Body of pancreas (tissue), 4 donors: ENCODE measurements at places on chromosomes 5 and 9. TPM values are rescaled to one million over a fixed set of nuclear protein-coding genes. Genes with fewer than 3 reads are reported as not detected.

- H3K27ac ChIP-seq: no peak overlapping the region
- H3K27me3 ChIP-seq: no peaks in the 10 kb centered on the region
- no peaks in the 10 kb centered on the region for H3K36me3 ChIP-seq
- no peaks in the 10 kb centered on the region for H3K4me1 ChIP-seq
Observed at GRCh38 chr9:112135706-112136105, 39.4 kb downstream of the SUSD1 start.

DNA sequence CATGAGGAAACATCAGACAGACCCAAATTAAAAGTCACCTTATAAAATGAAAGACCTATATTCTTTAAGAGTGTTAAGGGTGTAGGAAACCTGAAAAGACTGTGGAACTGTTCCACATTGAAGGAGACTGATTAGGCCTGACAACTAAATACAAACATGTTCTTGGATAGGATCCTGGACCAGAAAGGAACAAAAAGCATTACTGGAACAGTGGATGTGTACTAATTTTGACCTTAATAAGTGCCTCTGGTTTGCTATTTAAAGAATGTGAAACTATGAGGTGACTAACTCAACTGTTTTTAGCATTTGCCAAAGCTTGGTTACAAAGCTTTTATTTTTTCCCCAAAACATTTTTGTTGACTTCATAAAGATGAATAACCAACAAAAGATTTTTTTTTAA lies 340.6 kb downstream of the CAAP1 start:
- H3K27ac ChIP-seq: no peak overlapping the region
- H3K4me1 ChIP-seq: no peaks in the 10 kb centered on the region
- no peak for DNase-seq
- no peaks in the 10 kb centered on the region for H3K27me3 ChIP-seq

- H3K27me3 ChIP-seq: no peaks in the 10 kb centered on the region
Observed at GRCh38 chr5:126348855-126349635, 74.2 kb upstream of the GRAMD2B start.

DNA sequence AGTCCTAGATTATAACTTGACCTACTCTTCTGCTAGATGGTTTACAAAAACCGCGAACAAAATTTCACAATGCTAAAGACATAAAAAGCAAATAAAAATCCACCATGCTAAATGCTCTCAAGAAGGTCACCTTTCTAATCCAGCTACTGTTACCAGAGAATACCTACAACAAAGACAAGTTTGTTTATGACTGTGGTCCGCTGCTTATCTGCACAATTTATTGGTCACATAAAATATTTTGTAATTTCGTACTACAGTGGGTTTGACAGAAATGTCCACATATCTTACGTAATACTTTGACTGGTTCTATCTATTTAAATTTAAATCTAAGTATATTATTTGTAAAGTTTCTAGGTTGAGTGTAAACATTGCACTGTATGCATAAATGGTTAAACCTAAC lies 257.6 kb upstream of the ZNF608 start:
- no peak overlapping the region for H3K4me3 ChIP-seq
- H3K27ac ChIP-seq: no peak overlapping the region
- H3K4me1 ChIP-seq: no peaks in the 10 kb centered on the region
- no peak for DNase-seq
- no peaks in the 10 kb centered on the region for H3K36me3 ChIP-seq
- no peaks in the 10 kb centered on the region for H3K27me3 ChIP-seq

DNA sequence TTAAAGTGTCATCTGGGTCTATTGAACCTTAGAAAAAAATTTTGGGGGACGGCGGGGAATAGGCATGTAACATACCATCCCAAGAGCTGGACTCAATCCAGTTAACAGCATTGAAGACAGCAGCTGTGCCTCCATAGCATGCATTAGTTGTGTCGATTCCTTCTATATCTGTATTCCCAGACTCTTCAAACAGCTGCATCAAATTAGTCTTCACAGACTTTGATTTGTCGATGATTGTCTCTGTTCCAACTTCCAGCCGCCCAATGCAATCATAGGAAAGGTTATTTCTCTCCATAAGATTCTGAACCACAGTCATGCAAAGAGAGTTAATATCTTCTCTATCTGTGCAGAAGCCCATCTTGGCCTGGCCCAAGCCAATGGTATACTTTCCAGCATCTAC lies 14.8 kb downstream of the HMGCS1 start:
- H3K27ac ChIP-seq: no peak overlapping the region
- H3K36me3 ChIP-seq: peaks cover 28% of the 10 kb centered on the region
- peaks cover 10% of the 10 kb centered on the region for H3K4me1 ChIP-seq
- no peak for DNase-seq
- H3K27me3 ChIP-seq: no peaks in the 10 kb centered on the region

DNA sequence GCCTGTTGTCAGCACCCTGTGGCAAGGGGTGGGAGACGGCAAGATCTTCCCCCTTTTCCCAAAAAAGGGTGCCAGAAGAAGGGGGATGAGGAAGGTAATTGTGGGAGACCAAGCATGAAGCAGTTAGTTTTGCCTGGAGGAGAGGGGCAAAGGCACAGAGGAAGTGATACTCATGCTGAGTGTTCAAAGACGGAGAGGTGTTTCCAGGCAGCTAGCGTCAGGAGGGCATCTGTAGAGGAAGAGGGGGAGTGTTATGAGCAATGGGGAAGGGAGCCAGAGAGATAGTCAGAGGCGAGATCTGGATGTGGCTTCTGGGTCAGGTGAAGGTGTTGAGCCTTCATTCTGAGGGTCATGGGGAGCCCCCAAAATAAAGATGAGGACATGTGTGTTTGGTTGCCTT lies 26.9 kb upstream of the ADAM19 start:
- H3K4me3 ChIP-seq: no peak overlapping the region
- no peaks in the 10 kb centered on the region for H3K36me3 ChIP-seq
- H3K27me3 ChIP-seq: no peaks in the 10 kb centered on the region
- H3K4me1 ChIP-seq: no peaks in the 10 kb centered on the region
- no peak overlapping the region for H3K27ac ChIP-seq

GRCh38 chr5:137706841-137707240 lies 29.0 kb downstream of the KLHL3 start:
- peaks cover 11% of the 10 kb centered on the region for H3K4me1 ChIP-seq
- H3K4me3 ChIP-seq: no peak overlapping the region
- H3K36me3 ChIP-seq: no peaks in the 10 kb centered on the region
- no peak overlapping the region for H3K27ac ChIP-seq
- no peaks in the 10 kb centered on the region for H3K27me3 ChIP-seq

DNA sequence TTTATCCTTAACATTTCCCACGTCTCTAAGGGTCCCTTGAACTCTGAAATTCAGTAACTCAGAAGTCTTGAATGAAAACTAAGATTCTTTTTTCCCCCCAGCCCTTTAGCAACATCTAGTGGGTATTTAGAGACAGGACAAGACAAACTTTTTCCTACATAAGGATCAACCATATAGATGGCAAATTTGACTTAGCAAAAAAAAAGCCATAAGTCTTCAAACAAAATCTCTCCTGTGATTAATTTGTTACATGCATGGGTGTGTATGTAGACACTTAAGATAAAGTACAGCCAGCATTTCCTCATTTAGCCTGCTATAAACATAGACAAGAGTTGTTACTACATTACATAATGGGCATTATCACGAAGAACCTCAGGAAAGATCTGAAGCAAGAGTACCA lies 29.1 kb upstream of the ANKRD31 start:
- H3K4me1 ChIP-seq: peaks cover 7% of the 10 kb centered on the region
- H3K27me3 ChIP-seq: no peaks in the 10 kb centered on the region
- no peak overlapping the region for H3K27ac ChIP-seq
- no peak overlapping the region for H3K4me3 ChIP-seq

BAAT gene
- total RNA-seq: 1.0 TPM

- no peaks in the 10 kb centered on the region for H3K27me3 ChIP-seq
- DNase-seq: no peak
- no peaks in the 10 kb centered on the region for H3K36me3 ChIP-seq
- H3K4me1 ChIP-seq: no peaks in the 10 kb centered on the region
- no peak overlapping the region for H3K27ac ChIP-seq
- H3K4me3 ChIP-seq: no peak overlapping the region
Observed at GRCh38 chr9:110537841-110538646, 41.5 kb downstream of the SVEP1 start.

DNA sequence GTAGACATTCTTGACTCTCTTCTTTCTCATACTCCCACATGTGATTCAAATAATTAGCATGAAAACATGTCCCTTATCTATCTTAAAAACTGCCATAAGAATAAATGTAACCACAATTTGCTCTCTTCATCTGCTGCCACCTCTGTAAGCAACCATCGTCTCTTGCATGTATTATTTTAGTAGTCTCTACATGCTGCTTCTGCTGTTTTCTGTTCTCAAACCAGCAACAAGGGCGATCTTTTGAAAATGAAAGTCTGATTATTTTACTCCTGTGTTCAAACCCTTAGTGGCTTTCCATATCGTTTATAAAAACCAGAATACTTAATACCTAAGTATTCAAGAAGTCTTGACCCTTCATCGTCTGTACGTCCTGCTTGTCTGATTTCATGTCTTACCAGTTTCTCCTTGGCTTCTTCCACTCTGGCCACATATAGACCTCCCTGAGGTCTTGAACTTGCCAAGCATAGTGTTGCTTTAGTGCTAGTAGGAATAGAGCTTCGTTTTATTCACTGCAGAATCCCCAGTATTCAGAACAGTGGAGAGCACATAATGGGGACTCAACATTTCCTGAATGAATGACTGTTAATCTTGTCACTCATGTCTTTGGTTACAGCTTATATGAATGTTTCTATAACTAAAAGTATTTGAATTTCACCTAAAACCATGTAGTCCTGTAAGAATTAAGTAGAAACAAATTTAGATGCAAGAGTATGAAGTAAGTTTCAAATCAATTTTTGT lies 10.6 kb downstream of the CDC42SE2 start:
- peaks cover 51% of the 10 kb centered on the region for H3K4me1 ChIP-seq
- no peak for DNase-seq
- no peaks in the 10 kb centered on the region for H3K27me3 ChIP-seq
- H3K4me3 ChIP-seq: no peak overlapping the region

RNF44 gene
- 10.9 TPM for total RNA-seq

GRCh38 chr9:83186155-83186737 lies 123.3 kb upstream of the RASEF start:
- no peaks in the 10 kb centered on the region for H3K36me3 ChIP-seq
- H3K4me1 ChIP-seq: peaks cover 6% of the 10 kb centered on the region
- no peak overlapping the region for H3K27ac ChIP-seq
- DNase-seq: no peak
- no peaks in the 10 kb centered on the region for H3K27me3 ChIP-seq
- no peak overlapping the region for H3K4me3 ChIP-seq

DNA sequence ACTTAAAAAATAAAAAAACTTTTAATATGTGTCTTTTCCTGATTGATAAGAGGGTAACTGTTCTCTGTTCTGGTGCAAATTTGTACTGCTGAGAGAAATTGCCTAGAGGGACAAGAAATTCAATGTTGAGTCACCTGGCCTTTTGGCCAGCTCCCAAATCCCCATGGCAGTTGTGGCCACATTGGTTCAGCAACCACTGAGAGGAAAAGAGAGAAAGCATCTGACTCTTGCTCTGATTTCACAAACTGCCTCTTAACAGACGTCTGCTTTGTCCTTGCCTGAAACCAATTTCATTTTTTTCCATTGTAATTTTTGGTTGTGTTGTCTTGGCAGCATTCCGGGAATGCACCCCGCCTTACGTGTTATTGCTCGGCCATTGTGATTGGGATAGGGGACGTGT lies 42.4 kb downstream of the NTRK2 start:
- H3K4me3 ChIP-seq: no peak overlapping the region
- no peaks in the 10 kb centered on the region for H3K27me3 ChIP-seq
- no peaks in the 10 kb centered on the region for H3K36me3 ChIP-seq
- peak; percentile 22 for DNase-seq

- H3K36me3 ChIP-seq: no peaks in the 10 kb centered on the region
- no peak overlapping the region for H3K4me3 ChIP-seq
- no peaks in the 10 kb centered on the region for H3K27me3 ChIP-seq
- no peak overlapping the region for H3K27ac ChIP-seq
- H3K4me1 ChIP-seq: no peaks in the 10 kb centered on the region
Observed at GRCh38 chr9:92342825-92343488, 17.2 kb downstream of the CENPP start.

- H3K27me3 ChIP-seq: no peaks in the 10 kb centered on the region
- H3K4me3 ChIP-seq: no peak overlapping the region
- H3K36me3 ChIP-seq: no peaks in the 10 kb centered on the region
Observed at GRCh38 chr9:121048175-121048574, 1.9 kb downstream of the C5 start.

DNA sequence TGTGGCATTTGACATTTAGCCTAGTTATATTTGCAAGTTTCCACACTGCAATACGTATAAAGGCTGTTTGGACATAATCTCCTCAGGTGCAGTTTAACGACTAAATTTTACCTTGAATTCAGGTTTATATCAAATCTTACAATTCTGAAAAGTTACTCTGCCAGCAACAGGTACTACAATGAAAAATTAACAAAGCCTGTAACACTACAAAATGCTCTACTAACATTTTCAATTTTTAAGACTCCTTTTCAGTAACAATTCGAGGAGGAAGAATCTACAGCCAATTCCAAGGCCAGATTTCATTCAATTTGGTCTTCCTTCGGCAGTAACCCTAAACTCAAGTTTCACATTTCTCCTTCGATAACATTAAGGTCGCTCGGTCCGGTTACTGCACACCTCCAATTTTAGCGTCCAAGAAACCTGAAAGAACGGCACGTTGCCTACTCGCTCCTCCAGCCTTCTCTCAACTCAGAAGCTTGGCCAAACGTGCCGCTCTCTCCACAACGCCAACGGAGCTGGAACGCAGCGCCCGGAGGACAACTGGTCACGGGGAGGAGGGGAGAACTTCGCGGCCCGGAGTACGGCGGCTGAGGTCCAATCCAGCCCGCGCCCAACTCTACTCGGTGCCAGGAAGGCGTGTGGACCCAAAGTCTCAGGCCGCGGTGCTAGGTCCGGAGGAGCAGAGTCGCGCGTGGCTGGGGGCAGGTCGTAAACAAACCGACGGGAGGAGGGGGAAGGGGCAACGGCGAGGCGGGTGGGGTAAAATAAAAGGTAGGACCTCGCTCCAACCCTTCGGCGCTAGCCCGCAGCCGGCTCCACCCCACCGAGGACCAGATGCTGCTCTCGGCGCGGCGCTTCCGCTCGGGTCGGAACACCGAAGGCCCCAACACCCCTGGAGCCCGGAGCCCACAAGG lies 681 bp downstream of the FNIP1 start:
- peaks cover 30% of the 10 kb centered on the region for H3K4me1 ChIP-seq
- peak overlapping the region; percentile 98 for H3K27ac ChIP-seq
- no peaks in the 10 kb centered on the region for H3K27me3 ChIP-seq
- DNase-seq: peak; percentile 82
- H3K36me3 ChIP-seq: no peaks in the 10 kb centered on the region
